ENCODE measurements at places on chromosomes 7 and 10.
A peak's percentile ranks its signal among the peaks of the same experiment; 100 is the strongest.

GRCh38 chr7:27739301-27739908 is 557 bp upstream of the TAX1BP1 start:
- no peak for DNase-seq

DNA sequence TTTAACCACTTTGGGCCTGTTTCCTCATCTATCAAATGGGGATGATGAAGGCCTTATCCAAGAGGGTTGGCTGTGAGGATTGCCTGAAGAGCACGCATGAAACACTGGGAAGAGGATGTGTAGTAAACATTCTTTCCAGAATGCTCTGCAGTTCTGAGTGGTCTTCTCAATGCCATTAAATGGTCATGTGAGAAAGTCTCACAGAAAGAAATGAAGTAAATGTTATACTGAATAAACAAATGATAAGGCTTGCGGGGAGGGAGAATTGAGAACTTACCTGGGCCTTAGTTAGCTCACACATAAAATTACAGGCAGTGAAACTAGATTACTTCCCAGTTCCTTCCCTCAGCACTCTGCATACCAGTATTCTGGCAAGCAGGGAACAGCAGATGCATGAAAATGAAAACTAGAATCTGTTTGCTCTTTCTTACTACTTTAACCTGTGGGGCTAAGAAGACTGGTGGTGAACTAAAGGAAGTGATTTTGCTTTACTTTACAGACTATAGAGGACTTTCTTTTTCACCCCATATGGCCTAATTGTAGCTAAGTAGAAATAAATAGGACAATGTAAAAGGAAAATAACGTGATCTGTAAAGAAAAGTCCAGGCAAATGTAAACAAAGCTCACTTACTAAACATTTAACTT is 135.3 kb upstream of the CCDC6 start:
- no peak for DNase-seq

DNA sequence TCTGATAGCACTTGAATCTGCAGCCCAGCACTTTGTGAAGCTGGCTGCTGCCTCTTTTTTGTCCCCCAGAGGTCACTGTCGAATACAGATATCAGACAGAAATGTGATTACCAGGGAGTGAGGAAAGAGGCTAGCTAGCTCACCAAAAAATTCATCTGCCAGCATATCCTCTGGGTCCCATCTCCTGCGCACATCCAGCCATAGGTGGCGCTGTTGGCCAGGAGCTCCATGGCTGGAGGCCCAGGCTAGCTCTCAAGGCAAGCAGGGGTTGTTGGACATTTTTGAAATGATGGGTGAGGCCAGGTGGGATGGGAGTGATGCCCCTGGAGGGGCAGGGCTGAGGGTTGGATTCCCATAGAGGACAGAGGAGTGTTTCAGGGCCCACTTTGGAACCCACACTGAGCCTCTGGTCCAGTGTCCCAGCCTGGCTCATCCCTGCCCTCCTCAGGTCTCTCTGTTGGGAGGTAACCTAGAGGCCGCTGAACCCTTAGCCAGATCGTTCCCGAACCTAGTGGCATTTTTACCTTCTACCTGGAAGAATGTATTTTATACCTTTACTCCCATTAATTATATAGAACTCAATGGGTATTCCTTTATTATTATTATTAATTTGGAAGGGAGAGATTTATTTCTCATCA is 14.8 kb downstream of the DPCD start:
- peak; percentile 72 for DNase-seq

DNA sequence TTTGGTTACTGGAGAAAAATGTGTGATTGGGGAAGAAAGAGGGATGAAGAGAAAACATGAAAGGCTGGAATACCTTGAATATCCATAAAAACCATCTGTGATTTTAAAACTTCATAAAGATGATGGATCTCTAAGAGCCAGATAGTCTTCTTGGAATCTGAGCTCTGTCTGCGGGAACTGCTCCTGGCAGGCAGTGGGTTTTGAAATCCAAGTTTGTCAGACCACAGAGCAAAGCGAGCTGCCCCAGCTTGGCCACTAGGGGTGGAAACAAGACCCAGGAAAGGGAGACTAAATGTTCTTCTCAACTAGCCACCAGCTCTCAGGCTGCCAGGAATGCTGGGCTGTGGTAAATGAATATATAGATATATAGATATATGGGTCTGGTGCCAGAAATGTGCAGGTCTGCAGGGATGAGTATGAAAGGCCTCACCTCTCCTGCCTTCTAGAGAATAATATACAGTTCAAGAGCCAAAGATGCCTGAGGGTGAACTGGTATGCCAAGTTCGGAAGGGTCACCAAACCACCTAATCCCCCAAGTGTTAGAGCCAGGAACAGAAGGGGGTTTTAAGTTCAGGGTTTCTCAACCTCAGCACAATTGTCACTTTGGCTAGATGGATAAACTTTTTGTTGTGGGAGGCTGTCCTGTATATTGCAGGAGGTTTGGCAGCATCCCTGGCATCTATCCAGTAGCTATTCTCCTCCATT is 208.8 kb downstream of the KCNMA1 start:
- DNase-seq = no peak

DNA sequence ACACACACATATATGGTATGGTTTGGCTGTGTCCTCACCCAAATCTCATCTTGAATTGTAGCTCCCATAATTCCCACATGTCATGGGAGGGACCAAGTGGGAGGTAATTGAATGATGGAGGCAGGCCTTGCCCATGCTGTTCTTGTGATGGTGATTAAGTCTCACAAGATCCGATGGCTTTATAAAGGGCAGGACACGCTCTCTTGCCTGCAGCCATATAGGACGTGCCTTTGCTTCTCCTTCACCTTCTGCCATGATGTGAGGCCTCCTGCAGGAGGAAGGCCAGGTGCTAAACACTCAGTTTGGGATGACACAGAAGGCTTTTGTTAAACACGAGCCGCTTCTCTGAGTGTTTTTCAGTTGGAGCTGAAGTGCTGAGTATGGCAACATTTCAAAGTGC is 205.3 kb upstream of the KLF6 start:
- no peak for DNase-seq

DNA sequence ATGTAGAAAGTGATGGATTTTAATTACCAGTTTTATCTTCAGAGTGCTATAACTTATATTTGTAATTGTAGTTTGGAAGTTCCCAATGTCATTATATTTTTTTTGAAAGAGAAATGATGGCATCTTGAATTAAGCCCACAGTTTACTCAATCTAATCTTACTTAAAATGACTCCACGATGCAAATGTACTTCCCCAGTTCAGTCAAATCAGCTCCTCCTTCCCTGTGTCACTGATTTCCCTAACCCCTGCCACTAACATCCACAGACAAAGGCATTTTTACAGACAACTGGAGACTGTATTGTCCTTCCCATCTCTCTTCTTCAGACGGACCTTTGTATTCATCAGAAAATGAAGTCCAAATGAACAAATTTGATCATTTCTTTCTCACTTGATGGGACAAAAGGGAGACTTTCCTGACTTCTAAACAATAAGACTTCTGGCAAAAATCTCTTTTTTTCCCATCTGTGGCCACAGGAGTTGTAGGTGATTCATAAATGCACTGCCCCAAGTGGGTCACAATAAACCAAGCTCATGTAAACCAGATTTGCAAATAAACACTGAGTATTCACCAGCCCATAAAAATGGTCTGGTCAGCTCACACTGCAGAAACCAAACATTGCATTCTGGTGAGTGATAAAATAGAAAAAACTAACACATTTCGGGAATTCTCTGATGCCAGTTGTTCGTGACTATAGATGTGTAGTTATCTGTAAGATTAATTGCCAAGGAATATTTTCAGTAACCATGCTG is 162.9 kb downstream of the FANK1 start:
- no peak for DNase-seq

GRCh38 chr10:11488126-11488525 is 123.3 kb downstream of the USP6NL start:
- no peak for DNase-seq

GRCh38 chr7:49780953-49781352 is 7.5 kb downstream of the VWC2 start:
- DNase-seq = no peak

DNA sequence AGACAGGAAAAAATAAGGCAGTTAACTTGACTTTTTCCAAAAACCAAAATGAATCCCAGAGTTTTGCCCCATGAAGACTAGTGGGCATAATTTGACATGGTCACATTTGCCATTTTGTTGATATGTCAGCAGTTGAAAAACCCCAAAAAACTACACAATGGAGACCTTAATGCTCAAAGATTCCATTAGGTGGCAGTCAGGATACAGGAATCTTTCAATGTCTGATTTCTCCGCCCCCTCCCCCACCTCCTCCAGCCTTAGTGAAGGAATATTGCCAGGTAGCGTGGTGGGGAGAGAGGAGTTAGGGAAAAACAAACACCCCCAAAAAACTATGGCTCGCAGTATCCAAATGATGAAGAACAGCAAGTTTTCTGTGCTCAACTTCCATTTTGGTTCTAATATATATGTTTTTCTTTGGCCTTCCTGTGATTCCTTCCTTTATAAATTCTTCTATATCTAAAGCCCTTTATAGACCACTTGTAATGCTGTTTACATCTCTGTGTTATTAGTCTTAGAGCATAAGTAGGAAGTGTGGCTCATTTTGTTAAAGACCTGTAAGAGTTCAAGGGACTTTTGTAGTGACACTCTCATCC is 6.7 kb upstream of the SMNDC1 start:
- DNase-seq = no peak

GRCh38 chr7:26648554-26648953 is 215.8 kb downstream of the SKAP2 start:
- no peak for DNase-seq

Data from CMK (cell line).